ENCODE measurements at places on chromosomes 1 and 21.

- no peaks in the 10 kb centered on the region for H3K36me3 ChIP-seq
- no peak overlapping the region for H3K4me3 ChIP-seq
- H3K4me1 ChIP-seq: no peaks in the 10 kb centered on the region
- H3K27me3 ChIP-seq: no peaks in the 10 kb centered on the region
- DNase-seq: no peak
These were observed 1005.4 kb downstream of the ADGRL2 start for GRCh38 chr1:82806133-82806532.

- DNase-seq: peak; percentile 24
- no peaks in the 10 kb centered on the region for H3K36me3 ChIP-seq
- H3K4me1 ChIP-seq: no peaks in the 10 kb centered on the region
- H3K27me3 ChIP-seq: no peaks in the 10 kb centered on the region
These were observed 17.7 kb downstream of the TNR start for GRCh38 chr1:175725684-175726083.

DNA sequence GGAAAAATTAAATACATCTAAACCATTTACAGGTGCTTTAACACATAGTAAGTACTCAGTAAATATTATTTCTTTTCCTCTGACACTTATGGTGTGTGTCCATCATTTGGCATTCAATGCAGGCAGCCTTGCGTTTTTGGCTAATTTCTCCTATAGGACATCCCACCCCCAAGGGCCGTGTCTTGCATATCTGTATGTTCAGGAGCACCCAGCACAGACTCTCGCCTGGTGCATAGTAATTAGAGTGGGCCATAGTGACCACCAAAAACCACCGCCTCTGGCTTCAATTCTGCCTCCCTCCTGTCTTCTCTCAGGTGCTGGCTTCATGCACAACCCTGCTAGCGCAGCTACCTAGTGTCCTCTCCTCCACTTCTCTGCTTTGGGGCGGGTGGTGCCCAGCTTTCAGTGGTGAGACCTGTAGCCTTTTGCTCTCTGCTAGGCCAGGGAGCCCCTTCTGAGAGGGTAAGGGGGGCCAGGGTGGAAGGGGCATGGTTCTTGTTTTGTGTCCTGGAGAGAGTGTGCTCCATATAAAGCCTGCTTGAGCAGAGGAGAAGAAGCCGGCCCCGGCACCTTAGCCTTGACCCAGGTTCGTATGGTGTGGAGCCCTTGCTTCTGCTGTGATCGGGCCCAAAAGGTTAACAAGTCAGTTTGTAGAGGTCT, 33.4 kb downstream of the BATF3 start:
- DNase-seq: no peak
- H3K36me3 ChIP-seq: no peaks in the 10 kb centered on the region
- peaks cover 53% of the 10 kb centered on the region for H3K4me1 ChIP-seq
- peaks cover 4% of the 10 kb centered on the region for H3K27me3 ChIP-seq

- no peaks in the 10 kb centered on the region for H3K36me3 ChIP-seq
- H3K4me1 ChIP-seq: peaks cover 52% of the 10 kb centered on the region
- no peaks in the 10 kb centered on the region for H3K27me3 ChIP-seq
- no peak overlapping the region for H3K4me3 ChIP-seq
- no peak for DNase-seq
These were observed 71.7 kb upstream of the WDR26 start for GRCh38 chr1:224506141-224506814.

DNA sequence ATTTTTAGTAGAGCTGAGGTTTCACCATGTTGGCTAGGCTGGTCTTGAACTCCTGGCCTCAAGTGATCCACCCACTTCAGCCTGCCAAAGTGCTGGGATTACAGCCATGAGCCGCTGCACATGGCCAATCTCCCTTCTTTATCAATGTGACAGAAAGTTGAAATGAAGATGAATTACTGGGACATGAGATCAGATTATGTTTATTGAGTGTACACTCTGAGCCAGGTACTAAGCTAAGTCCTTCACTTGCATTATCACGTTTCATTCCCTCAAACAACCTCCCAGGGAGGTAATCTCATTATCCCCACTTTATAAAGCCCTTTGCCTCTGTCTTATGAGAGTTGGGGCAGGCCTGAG, 6.3 kb upstream of the CHI3L2 start:
- no peaks in the 10 kb centered on the region for H3K27me3 ChIP-seq
- H3K4me1 ChIP-seq: peaks cover 88% of the 10 kb centered on the region
- no peak for DNase-seq
- peak overlapping the region; percentile 19 for H3K4me3 ChIP-seq

DNA sequence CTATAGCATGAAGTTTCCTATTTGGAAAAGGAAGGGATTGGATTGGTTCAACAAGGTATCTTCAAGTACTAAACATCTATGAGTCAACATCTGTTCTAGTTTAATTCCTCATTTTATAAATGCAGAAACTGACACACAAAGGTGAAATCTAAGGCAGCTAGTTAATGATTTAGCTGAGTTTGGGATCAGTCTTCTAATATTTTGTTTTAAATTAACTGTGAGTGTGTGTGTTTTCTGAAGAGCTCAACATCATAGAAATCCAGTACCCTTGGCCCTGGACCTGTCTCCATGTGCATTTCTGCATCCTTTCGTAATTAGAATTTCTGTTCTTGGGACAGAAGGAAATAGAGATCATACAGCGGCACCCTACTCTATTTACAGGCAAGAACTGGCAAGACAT, 105.9 kb downstream of the RGS2 start:
- no peaks in the 10 kb centered on the region for H3K4me1 ChIP-seq
- H3K27me3 ChIP-seq: no peaks in the 10 kb centered on the region
- DNase-seq: no peak
- no peak overlapping the region for H3K4me3 ChIP-seq

DNA sequence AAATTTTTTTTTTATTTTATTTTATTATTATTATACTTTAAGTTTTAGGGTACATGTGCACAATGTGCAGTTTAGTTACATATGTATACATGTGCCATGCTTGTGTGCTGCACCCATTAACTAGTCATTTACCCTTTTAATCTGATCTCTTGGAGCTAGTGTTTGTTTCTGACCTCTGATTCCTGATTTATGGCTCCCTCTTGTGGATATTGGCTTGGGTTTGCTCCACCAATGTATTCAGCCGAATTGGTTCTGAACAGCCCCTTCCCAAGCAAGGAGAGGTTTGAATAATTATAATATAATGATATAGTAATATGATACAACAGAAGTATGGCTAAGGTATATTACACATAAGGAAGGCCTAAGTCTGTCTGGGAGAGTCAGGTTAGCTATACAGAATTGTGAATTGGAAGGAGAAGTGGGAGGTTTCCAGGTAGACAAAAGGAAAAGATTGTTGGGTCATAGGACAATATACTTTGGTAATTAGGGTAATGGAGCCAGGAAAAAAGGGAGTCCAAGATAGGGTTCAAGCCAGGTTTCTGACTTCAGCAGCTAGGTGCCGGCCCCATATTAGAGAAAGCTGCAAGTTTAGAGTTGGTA, 53.1 kb upstream of the HMCN1 start:
- no peaks in the 10 kb centered on the region for H3K27me3 ChIP-seq
- no peaks in the 10 kb centered on the region for H3K36me3 ChIP-seq
- no peak overlapping the region for H3K27ac ChIP-seq
- DNase-seq: peak; percentile 24

GRCh38 chr1:184705271-184705670, 49.4 kb downstream of the EDEM3 start:
- H3K27me3 ChIP-seq: no peaks in the 10 kb centered on the region
- peaks cover 1% of the 10 kb centered on the region for H3K4me1 ChIP-seq
- no peak overlapping the region for H3K27ac ChIP-seq
- H3K36me3 ChIP-seq: peaks cover 74% of the 10 kb centered on the region
- H3K4me3 ChIP-seq: no peak overlapping the region

- no peak overlapping the region for H3K27ac ChIP-seq
- peaks cover 7% of the 10 kb centered on the region for H3K27me3 ChIP-seq
- no peaks in the 10 kb centered on the region for H3K4me1 ChIP-seq
- no peaks in the 10 kb centered on the region for H3K36me3 ChIP-seq
- no peak for DNase-seq
These were observed 34.8 kb upstream of the SYCP1 start for GRCh38 chr1:114819869-114820268.

GRCh38 chr1:114462341-114462740, 48.7 kb downstream of the TRIM33 start:
- H3K27me3 ChIP-seq: no peaks in the 10 kb centered on the region
- H3K36me3 ChIP-seq: peaks cover 45% of the 10 kb centered on the region
- H3K27ac ChIP-seq: no peak overlapping the region
- peaks cover 21% of the 10 kb centered on the region for H3K4me1 ChIP-seq
- H3K4me3 ChIP-seq: no peak overlapping the region
- DNase-seq: no peak

Data from activated CD4-positive, alpha-beta memory T cell treated with anti-CD3 and anti-CD28 coated beads, Interleukin-2, amount 10 ng/mL, durations not matched to agents 7 days and 5 days (primary cell).